Neuronal stem cell (in vitro differentiated cells): ENCODE measurements at places on chromosomes 7 and 10.

DNA sequence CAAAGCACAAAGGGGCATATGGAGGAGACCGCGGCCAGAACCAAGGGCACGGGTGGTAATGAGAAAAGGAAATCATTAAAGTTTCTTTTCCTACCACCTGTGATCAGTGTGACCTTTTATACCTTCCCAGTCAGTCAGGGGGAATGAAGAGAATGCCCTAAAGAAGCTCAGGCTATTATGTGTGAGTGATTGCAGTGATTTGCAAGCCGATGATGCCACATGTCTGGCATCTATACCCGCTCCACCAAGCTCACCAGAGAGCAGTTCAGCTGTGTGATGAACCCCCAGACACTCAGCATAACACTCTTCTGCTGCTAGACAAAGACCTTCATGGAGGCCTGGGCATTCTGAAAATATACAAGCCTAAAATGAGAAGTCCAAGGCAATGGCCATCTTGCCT is 106.2 kb upstream of the AGK start:
- no peak for DNase-seq

GRCh38 chr7:108408296-108408991 is 47.8 kb downstream of the NRCAM start:
- DNase-seq, result no peak

GRCh38 chr7:117830422-117830954 is 42.8 kb downstream of the CTTNBP2 start:
- no peak for DNase-seq

DNA sequence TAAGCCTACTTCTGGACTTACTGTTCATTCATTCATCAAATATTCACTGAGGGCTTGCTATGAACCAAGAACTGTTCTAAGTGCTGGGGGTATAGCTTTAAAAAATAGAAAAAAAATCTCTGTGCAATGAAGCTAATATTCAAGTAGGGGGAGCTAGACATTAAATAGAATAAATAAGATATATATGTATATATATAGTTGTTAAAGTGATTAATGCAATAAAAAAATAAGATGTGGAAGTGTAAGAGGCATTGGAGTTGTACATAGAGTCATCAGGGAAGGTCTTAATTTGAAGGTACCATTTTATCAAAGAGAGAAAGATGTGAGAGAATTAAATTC is 181.2 kb upstream of the AGR3 start:
- no peak for DNase-seq

DNA sequence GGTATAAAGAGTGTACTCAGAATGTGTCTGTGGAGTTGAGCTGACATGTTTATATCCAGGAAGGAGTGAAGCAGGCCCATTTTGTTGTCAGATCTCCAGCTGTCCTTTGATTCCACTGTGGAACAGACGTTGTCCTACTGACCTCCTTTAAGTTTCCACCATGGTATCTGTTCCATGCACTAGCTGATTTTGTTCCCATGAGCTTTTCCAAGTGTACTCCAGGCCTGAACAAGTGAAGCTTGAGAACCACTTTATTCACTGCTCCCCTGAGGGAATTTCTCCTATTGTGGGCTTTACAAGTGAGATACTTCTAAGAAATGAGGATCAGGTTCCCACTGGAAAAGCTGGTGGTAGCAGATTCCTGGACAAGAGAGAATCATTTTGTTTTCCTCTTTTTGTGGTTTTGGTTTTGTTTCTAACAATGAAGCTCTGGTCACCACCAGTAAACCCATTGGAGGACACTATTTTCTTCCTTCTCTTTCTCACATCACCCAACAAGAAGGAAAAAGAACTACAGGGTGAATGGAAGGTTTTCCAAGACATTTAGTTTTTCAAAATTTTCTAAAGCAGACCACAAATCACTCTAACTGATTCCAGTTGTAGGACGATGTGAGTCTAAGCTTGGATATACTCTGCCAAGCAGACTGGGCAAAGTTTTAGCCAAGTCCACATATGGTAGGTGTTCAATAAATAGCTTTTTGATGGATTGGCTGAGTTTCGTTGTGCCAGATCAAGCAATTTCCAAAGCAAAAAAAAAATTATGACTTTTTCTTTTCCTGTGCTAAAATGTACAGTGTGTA is 144.2 kb downstream of the JCAD start:
- no peak for DNase-seq

GRCh38 chr7:75045881-75046280 is 27.7 kb downstream of the RCC1L start:
- no peak for DNase-seq

- DNase-seq, result no peak
These were observed 40.0 kb upstream of the PAPSS2 start for GRCh38 chr10:87619705-87620104.
